Hindlimb muscle (tissue), 1 donor: ENCODE measurements at places on chromosomes 11 and 22. TPM values are rescaled to one million over a fixed set of nuclear protein-coding genes. Genes with fewer than 3 reads are reported as not detected.

DNA sequence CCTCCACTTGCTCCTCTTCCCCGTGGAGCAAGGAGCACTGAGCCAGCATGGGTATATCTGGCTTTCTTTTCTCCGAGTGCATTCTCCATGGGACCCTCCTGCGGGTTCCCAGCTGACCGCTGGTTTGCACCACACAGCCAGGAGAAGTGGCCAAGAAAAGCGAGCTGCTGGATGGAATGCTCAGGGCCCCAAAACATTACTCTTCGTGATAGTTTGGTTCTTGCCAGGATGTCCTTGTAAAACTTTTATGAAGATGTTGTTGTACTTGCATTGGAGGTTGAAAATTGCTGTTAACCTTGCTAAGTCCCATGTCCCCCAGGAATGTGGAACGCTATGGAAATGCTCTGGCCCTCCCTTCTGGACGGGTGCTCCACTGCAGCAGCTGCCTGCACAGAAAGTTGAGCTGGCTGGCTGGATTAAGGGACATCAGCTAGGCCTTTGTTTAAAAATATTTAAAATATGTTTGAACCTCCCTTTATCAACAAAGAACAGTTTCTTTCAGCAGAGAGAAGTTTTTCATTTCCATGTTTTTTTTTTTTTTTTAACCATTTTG, 68.7 kb downstream of the ZNRF3 start:
- peak; percentile 47 for DNase-seq

- DNase-seq = no peak
Measured at GRCh38 chr11:120037111-120037510, 100.8 kb downstream of the TRIM29 start.

Gene TMPRSS4
- polyA plus RNA-seq = 0.08 TPM

DNA sequence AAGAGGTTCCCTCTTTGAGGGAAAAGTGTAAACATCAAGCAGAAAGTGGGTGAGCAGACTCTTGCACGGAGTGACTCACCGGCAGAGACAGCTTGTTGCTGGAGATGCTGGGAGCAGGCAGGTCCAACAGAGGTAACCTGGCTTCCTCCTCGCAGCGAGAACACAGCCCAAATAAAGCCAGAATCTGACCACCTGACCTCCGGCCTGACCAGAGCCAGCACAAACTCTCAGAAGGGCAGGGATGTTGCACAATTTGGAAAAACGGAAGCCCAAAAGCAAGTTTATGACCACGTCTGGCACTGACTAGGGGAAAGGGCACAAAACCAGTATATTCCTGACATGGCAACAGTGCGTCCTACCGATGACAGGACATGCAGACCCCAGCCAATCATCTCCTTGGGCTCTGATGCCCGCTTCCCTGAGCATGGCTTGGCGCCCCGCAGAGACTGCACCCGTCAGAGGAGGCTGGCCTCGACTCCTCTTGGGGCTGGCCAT, 5.4 kb downstream of the SMCO4 start:
- no peak for DNase-seq

Gene C1QTNF5
- polyA plus RNA-seq = 27.6 TPM

GRCh38 chr11:76762867-76763572, 20.1 kb upstream of the TSKU start:
- no peak for DNase-seq

- no peak for DNase-seq
Measured at GRCh38 chr11:114175706-114176105, 116.2 kb downstream of the ZBTB16 start.

Gene ACCS
- 17.9 TPM for polyA plus RNA-seq

GRCh38 chr11:117816151-117816741, 8.3 kb downstream of the FXYD2 start:
- DNase-seq = no peak

DNA sequence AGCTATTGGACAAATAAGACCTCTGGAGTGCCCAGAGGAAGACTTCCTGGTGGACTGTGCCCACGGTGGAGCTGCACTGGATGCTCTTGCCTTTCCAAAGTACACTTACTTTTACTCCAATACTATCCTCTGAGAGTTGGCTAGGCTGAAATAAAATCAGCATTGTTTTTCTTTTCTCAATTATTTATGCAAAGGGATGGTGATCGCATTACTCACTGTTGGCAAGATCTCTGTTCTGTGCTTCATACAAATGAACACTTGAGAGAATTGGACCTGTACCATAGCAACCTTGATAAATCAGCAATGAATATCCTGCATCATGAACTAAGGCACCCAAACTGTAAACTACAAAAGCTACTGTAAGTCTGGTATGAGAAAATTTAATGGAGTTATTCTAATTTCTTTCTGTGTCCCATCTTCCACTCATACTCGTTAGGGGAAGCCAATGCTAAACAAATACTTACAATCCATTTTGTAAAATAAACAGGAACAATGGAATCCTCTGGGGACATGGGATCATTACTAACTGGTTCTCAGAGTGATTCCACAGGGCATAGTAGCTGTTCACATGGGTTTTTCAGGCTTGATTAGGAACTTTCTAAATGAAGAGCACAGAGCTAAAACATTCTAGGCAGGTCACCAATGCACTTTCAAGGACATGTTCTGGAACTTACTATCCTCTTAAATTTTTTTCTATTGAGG, 26.3 kb downstream of the NLRP14 start:
- no peak for DNase-seq

GRCh38 chr11:57154739-57155138, 27.0 kb upstream of the LRRC55 start:
- no peak for DNase-seq

DNA sequence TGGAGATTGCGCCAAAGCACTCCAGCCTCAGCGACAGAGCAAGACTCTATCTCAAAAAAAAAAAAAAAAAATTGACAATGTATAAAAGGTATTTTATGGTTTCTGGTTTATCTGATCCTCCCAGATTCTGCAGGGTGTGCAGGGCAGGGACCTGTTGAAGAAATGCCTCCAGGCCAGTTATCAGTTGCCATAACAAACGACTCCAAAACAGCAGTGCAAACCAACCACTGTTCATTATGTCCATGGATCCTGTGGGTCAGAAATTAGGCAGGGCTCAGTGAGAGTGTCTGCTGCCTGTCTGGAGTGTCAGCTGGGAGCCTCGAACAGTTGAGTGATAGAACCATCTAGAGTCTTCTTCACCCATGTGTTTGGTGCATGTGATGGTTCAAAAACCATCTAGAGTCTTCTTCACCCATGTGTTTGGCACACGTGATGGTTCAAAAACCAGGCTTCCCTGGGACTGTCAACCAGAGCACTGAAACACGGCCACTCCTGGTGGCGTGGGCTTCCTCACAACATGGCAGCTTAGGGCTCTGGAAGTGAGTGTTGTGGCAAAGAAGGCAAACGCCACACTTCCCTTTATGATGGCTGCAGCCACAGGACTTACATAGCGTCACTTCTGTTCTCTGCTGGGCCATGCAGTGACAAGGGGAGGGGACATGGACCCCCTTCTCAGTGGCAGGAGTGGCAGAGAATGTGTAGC, 115.1 kb upstream of the CRYBB3 start:
- DNase-seq = no peak

DNA sequence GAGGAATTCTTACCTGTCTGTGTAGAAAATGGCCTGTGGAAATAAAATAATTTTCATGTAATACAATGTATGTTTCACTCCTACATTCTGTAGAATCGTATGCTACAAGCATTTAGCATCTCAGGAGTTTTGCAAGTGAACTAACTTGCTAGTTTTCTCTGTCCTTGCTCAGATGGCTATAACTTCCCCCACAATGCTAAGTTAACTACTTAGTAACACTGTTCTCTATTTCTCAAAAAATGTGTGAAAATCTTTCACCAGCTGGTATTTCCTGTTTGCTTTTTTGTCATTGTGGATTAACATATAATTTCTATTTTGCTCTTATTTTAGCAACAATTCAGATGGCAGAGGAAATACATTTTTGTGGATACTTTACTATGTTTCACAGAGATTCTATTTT, 4.4 kb downstream of the OR4S2 start:
- no peak for DNase-seq

DNA sequence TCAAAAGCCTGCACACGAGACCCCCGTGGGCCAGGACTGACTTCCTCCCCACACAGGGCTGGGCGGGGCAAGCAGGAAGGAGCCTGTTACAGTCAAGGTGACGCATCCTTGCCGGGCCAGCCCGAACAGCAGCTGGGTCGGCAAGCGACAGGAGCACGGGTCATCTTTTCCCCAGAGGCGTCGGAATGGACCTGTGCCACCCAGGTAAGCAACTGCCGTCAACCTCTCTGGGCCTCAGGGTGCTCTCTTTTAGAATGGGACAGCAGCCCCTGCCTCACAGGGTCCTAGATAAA, at the start of gene CYTH4:
CYTH4 (plus strand) TSS at position 124 of the 293 bp plus-strand sequence; CDS start at position 186, 62 bp downstream.
- DNase-seq = no peak

DNA sequence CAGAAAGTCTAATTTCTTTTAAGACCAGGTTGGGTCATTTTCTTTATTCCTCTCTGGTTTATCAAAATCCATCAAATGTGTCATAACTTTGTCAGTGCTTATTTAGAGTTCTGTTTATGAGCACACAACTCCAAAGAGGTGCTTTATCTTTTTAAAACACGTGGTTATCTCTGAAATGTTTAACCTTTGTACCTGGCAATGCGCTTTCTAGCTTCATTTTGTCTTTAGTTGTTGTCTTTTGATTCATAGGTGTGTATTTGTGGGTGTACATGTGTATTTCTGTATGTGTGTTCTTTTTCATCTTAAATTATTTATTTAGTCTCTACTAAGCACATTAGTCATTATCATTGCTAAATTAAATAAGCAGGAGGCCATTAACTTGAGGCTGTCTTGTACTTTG, 251.4 kb downstream of the JRKL start:
- no peak for DNase-seq

- DNase-seq = no peak
Measured at GRCh38 chr11:118939404-118939915, 13.7 kb upstream of the BCL9L start.

Gene SLC25A17
- 20.3 TPM for polyA plus RNA-seq

DNA sequence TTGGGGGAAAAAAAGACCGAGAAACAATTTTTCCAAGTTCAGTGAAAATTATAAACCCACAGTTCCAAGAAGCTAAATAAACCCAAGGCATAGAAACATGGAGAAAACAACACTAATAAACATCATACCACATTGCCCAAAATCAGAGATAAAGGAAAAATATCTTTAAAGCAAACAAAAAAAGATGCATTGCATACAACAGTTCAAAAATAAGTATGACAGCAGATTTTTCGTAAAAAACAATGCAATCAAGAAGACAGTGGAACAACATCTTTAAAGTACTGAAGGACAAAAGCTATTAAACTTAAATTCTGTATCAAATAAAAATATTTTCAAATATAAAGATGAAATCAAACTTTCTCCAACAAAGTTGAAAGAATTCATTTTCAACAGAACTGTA, 921.3 kb downstream of the METTL15 start:
- DNase-seq = no peak

GRCh38 chr22:42945027-42945426, 69.9 kb downstream of the PACSIN2 start:
- no peak for DNase-seq

GRCh38 chr11:429931-430456, 11.8 kb downstream of the ANO9 start:
- no peak for DNase-seq

- DNase-seq = no peak
Measured at GRCh38 chr22:36619797-36620399, 83.7 kb downstream of the CACNG2 start.

- no peak for DNase-seq
Measured at GRCh38 chr11:15635521-15635920, 520.8 kb downstream of the INSC start.

- no peak for DNase-seq
Measured at GRCh38 chr11:68961245-68961644, 19.5 kb downstream of the MRGPRD start.

Gene P4HA3
- 2.2 TPM for polyA plus RNA-seq
